ENCODE measurements at places on chromosomes 7 and 10. TPM values are rescaled to one million over a fixed set of nuclear protein-coding genes. Genes with fewer than 3 reads are reported as not detected.

GPNMB gene
- total RNA-seq, result 3.6 TPM

CYP2C19 gene
- total RNA-seq, result 0.44 TPM

GRCh38 chr10:124534826-124535601, 73.4 kb downstream of the LHPP start:
- DNase-seq, result no peak

GRCh38 chr10:43287056-43288007, 20.5 kb upstream of the RASGEF1A start:
- DNase-seq, result no peak

AQP1 gene
- 186 TPM for total RNA-seq

- no peak for DNase-seq
Measured at GRCh38 chr10:90968328-90969081, 47.6 kb upstream of the ANKRD1 start.

GRCh38 chr10:112948196-112948595, 1.9 kb upstream of the TCF7L2 start:
- DNase-seq, result no peak

GRCh38 chr10:78778444-78779338, 290.1 kb upstream of the ZMIZ1 start:
- DNase-seq, result no peak

GRCh38 chr7:106485031-106485551, 175.9 kb downstream of the CCDC71L start:
- DNase-seq, result no peak

- DNase-seq, result no peak
Measured at GRCh38 chr7:7585241-7585928, 18.7 kb downstream of the MIOS start.
